ENCODE measurements at places on chromosomes 12 and 14.
A peak's percentile ranks its signal among the peaks of the same experiment; 100 is the strongest.

DNA sequence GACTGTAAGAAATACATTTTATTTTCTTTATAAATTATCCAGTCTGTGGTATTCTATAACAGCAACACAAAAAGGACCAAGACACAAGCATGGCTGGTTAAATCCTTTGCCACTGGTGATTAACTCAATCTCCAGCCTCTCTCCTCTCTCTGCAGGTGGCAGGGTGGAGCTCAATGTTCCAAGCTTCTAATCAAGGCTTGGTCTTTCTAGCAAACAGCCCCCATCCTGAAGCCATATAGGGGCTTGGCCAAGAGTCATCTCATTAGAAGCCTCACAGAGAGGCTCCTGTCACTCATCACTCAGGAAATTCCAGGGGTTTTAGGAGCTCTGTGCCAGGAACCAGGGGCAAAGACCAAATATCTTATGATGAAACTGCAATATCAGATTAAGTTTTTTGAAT is 12.0 kb downstream of the C12orf75 start:
- no peak for DNase-seq

- DNase-seq: no peak
Measured at GRCh38 chr12:31589598-31589903, 1.4 kb downstream of the DENND5B start.

DNA sequence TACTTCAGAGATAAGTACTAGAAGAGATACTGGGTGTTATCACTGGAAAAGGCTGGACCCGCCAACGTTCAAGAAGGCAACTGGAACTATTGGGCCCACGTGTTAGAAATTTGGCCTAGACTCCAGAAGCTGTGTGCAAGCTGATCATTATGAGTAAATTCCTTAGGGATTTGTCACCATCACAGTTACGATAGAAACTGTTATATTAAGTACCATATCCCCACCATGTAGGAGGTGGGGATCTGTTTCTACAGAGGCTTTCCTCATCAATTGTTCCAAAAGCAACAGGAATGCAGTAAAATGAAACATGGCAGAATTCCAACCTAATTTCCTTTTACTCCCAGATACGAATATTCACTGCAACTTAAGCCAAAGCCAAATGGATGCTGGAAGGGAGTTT is 170.7 kb downstream of the NOVA1 start:
- DNase-seq: no peak

DNA sequence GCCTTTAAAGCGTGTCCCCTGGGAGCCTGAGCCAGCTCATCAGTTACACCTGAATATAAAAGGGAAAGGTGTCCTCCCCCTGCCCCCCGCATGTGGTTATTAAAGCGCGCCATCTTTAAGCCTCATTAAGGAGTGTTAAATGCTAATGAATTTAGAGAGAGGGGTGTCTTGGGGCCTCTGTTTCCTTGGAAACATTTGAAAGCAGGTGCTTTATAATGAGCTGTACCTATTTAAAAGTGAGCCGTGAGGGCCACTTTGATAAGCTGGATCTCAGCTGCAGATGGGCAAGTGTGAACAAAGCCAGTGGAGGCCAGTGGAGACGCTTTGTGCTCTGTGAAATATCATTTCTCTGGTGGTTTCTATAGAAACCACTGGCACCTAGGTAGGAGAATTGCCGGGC is 84.0 kb downstream of the BEGAIN start:
- DNase-seq: no peak

DNA sequence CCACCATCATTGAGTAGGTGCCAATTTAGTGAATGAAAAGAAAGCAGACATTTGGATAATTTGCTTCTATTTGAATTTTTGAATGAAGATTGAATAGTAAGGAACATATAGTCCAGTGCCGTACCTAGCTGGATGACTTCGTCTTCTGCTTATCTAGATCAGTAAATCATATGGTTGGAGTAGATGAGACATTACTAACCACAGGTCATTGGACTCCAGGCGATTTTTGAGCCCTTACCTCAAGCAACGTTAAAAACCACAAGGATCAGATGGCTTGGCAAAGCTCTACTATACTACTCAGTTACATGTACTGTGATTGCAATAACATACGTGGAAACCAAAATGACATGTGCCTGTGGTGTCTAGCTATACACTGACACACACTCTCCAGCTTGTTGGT is 1.7 kb upstream of the SPATS2 start:
- no peak for DNase-seq

GRCh38 chr14:89365061-89365801 is 51.8 kb downstream of the FOXN3 start:
- no peak for DNase-seq

GRCh38 chr14:32897698-32898064 is 41.0 kb upstream of the NPAS3 start:
- DNase-seq: no peak

- DNase-seq: no peak
Measured at GRCh38 chr12:49800421-49801140, 27.6 kb downstream of the NCKAP5L start.

DNA sequence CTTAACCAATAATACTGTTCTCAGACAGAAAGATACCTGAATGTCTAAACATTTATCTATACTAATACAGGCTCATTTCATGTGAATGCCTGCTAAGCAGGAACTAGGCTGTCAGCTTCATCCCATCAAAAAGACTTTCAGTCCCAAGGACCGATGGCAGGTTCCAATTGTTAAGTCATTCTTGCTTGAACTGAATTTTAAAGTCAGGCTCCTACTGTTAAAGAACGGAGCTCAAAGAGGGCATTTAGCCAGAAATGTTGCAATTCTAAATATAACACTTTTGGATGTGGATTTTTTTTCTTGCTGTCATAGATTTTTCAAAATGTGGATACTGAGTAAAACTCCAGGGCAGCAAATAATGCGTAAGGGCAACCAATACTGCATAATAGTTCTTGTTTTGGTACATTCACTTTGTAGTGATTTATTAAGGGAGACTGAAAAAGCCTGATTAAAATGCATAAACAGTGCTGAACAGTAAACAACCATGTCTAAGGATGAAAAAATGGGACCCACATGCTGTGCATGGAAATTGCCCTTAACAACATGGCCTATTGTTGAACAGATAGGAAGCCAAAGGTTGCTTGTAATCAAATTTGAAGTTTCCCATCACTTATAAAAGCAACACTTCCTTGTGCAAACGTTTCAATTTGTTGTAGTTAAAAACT is 38.6 kb upstream of the DBX2 start:
- no peak for DNase-seq

DNA sequence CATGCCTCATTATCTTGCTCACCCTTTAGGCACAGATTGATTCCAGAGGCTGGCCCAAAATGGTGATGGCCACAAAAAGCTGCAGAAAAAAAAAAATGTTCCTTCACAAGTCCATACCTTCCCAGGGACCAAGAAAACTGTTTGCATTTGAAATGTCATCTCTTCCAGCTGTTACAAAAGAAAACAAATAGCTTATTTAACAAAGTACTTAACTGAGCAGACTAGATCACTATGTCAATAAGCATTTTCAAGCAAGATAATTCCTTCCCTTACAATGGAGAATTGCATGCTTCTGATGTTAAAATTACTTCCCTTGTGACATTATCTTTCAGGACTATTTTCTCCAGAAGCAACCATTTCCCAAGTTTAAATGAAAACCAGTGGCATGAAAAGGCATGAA is 377.9 kb upstream of the KITLG start:
- DNase-seq: peak; percentile 66

GRCh38 chr14:61678975-61679374 is 16.3 kb upstream of the HIF1A start:
- DNase-seq: no peak

DNA sequence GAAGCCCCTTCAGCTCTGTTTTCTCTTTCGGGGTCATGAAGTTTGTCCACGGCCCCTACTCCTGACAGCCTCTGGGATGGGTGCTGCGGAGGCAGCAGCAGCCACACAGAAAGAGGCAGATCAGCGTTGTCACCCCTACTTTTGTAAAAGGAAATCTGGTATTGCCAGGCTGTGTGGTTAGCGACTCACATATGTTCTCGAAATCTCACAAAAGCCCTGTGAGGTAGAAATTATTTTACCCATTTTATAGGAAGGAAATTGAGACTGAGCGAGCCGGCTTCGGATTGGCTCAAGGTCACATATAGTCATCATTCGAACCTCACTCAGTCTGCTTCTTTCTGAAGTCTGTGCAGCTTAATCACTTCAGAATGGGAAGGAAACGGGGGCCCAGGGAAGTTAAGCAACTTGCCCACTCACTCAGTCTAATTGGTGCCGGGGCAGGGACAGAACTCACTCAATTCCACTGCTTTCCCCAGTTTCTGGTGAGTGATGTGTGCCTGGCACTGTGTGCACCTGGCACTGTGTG is 1.1 kb upstream of the CKAP4 start:
- no peak for DNase-seq

GRCh38 chr12:6061660-6062059 is 62.8 kb downstream of the VWF start:
- no peak for DNase-seq

GRCh38 chr14:58942516-58942915 is 246.0 kb upstream of the DAAM1 start:
- DNase-seq: no peak

DNA sequence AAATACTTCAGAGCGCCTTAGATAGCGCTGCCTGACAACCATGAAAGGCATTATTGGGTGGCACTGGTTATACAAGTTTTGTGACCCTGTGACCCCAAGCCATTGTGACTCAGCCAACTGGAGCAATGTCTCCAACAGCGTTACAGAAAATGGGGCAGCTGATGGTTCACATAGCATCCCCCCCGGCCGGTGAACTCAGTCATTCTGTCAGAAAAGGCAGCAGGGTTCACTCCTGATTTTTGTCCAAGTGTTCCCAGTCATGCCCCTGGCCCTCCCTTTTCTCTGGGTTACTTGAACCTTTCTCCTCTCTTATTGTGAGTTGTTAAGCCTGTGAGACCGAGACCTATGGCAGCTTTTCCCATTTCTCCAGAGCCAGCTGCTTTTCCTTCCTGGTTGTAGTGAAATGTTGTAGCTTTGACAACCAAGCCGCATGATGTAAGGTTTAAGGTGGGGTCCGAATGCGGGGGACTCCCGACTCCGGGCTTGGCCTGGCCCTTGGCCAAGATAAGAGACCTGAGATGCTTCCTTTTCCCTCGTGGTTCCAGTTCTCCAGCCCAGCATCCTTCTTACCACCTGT is 22.0 kb downstream of the CD9 start:
- no peak for DNase-seq

- DNase-seq: no peak
Measured at GRCh38 chr12:57850854-57851430, 4.4 kb upstream of the CTDSP2 start.

DNA sequence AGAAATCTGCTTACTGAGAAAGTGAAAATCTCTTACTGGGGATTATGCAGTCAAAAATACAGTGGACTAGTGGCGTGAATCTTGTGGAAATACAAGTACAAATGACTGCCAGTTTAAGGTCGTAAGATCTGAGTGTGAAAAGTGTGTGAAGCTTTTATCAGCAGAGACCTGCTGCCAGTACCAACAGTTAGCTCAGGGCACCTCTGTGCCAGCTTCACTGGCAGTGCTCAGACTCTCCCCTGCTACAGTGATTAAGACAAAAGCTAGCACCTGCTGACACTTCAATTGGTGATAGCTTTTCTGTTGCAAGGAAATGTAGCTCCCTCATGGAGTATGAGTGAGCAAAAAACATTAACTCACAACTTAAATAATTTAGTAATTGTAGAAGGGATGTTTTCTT is 185.1 kb downstream of the ANO6 start:
- no peak for DNase-seq

- DNase-seq: no peak
Measured at GRCh38 chr12:129074379-129074778, 221.1 kb downstream of the GLT1D1 start.

GRCh38 chr12:209246-209645 is 4.7 kb downstream of the SLC6A12 start:
- no peak for DNase-seq

- no peak for DNase-seq
Measured at GRCh38 chr12:70933133-70933532, 12.6 kb upstream of the PTPRR start.

GRCh38 chr12:69366796-69367195 is 7.3 kb downstream of the YEATS4 start:
- DNase-seq: no peak

- no peak for DNase-seq
Measured at GRCh38 chr12:93442411-93443340, 929 bp upstream of the UBE2N start.
